ENCODE measurements at places on chromosomes 7 and 10. TPM values are rescaled to one million over a fixed set of nuclear protein-coding genes. Genes with fewer than 3 reads are reported as not detected.

Gene TCTN3
- total RNA-seq = 25.3 TPM

Gene FAM131B
- 2.3 TPM for total RNA-seq

Gene PTCD1
- 23.7 TPM for total RNA-seq

Gene AGBL3
- 0.54 TPM for total RNA-seq

Gene OPN1SW
- not detected for total RNA-seq

Gene AMPH
- 5.3 TPM for total RNA-seq

Gene LSM8
- 19.4 TPM for total RNA-seq

Gene NXPH1
- total RNA-seq = not detected

Gene ADGRA1
- total RNA-seq = not detected

Gene PMPCB
- 37.8 TPM for total RNA-seq

Gene ZNF365
- 6.4 TPM for total RNA-seq

DNA sequence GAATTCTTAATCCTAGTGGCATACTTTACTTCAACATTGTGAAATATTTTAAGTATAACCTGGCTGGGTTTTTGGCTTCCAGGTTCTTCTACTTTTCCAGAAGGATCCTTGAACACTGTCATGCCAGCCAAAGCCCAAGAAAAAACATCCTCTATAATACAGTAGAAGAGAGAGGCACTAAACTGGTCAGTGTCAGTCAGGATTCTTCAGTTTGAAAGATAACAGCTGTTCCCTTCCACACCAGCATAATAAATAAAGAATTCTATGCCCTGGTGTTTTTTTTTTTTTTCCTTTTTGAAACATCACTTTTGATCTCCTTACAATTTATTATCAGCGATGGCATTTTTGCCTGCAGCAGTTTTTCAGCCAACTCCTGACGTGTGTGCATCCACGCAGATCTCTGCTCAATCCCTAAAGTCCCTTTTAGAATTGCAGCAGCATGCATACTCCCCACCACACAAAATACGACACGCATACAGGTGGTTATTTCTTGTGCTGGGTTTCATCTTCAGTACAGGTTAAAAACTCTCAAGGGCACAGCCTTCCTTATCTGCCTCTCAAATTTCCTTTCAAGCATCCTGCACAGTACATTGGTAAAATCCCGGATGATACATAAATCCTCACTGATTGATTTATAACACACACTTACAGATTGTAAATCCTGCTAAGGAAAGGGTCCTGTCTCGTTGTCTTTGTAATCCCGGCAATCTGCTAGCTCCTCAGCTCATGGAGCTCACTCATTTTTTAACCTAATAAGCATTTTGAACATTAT, 100.2 kb downstream of the TPK1 start:
- H3K4me3 ChIP-seq = no peak overlapping the region
- peaks cover 50% of the 10 kb centered on the region for H3K4me1 ChIP-seq
- DNase-seq = no peak

GRCh38 chr7:131627735-131628190, 71.3 kb upstream of the PODXL start:
- H3K27me3 ChIP-seq = no peaks in the 10 kb centered on the region
- H3K27ac ChIP-seq = no peak overlapping the region
- H3K4me1 ChIP-seq = no peaks in the 10 kb centered on the region
- no peak overlapping the region for H3K4me3 ChIP-seq

- H3K27me3 ChIP-seq = no peaks in the 10 kb centered on the region
- peaks cover 14% of the 10 kb centered on the region for H3K4me1 ChIP-seq
- no peak overlapping the region for H3K4me3 ChIP-seq
- H3K27ac ChIP-seq = no peak overlapping the region
- no peak for DNase-seq
These were observed 337.6 kb downstream of the FRMD4A start for GRCh38 chr10:13993169-13993568.

- H3K27me3 ChIP-seq = no peaks in the 10 kb centered on the region
- peaks cover 30% of the 10 kb centered on the region for H3K4me1 ChIP-seq
- no peaks in the 10 kb centered on the region for H3K36me3 ChIP-seq
- no peak for DNase-seq
- H3K27ac ChIP-seq = no peak overlapping the region
These were observed 12.8 kb downstream of the RAB11FIP2 start for GRCh38 chr10:118033905-118034304.

DNA sequence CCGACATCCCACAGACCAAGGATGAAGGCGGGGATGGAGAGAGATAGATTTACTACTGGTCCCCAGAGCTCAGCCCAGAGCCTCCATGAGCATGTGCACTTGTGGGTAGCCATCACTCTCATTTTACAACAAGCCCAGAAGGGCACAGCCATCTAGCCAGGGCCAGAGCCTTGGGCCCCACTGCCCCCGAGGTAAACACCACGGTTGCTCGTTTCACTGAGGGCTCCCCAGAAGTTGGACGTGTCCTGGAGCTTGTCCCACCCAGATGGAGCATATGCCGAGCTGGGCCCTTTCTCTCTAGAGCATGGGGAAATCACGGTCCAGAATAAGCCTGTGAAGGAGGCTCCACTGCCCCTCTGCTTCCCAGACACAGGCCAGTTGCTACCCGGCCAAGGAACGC, 9.0 kb upstream of the TMEM120A start:
- no peak for DNase-seq
- no peak overlapping the region for H3K4me3 ChIP-seq
- no peaks in the 10 kb centered on the region for H3K4me1 ChIP-seq
- peaks cover 11% of the 10 kb centered on the region for H3K36me3 ChIP-seq
- H3K27ac ChIP-seq = no peak overlapping the region

- H3K27me3 ChIP-seq = no peaks in the 10 kb centered on the region
- H3K36me3 ChIP-seq = peaks cover 55% of the 10 kb centered on the region
- no peak for DNase-seq
- no peak overlapping the region for H3K4me3 ChIP-seq
These were observed 13.6 kb downstream of the OPTN start for GRCh38 chr10:13113544-13113943.

- peaks cover 31% of the 10 kb centered on the region for H3K4me1 ChIP-seq
- H3K4me3 ChIP-seq = no peak overlapping the region
- no peaks in the 10 kb centered on the region for H3K36me3 ChIP-seq
These were observed 70.3 kb upstream of the KMT2E start for GRCh38 chr7:104943502-104944343.

DNA sequence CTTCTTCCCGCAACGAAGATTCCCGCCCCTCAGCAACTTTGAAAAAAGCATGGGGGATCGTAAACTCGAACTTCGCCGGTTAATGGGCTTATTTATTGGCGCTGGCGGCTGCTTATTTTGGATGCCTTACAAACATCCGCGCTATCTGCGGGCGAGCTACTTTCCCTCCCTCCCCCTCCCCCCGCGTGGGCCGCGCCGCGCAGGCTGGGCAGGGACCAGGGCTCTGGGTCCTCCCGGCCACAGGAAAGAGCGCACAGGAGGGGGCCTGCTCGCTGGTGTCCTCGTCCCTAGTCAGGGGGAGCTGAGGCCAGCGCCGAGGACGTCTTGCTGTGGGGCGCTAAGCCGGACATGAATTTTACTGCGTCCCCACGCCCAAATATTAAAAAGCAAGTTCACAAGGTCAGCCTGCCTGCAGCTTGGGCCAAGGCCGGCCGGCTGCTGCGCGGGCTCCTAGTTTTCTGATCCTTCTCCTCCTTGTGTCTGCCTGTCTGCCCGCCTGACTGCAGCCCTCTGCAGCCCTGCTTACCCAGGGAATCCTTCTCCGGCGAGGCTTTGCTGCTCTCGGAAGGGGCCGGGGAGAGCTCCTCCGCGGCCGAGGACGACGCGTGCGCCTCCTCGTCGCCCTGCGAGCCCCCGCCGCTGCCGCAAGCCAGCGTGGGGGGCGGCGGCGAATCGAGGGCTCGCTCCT, 1.2 kb downstream of the HOXA10 start:
- peaks cover 15% of the 10 kb centered on the region for H3K4me1 ChIP-seq
- peaks cover 24% of the 10 kb centered on the region for H3K27me3 ChIP-seq
- H3K27ac ChIP-seq = no peak overlapping the region
- no peaks in the 10 kb centered on the region for H3K36me3 ChIP-seq
- no peak for DNase-seq

DNA sequence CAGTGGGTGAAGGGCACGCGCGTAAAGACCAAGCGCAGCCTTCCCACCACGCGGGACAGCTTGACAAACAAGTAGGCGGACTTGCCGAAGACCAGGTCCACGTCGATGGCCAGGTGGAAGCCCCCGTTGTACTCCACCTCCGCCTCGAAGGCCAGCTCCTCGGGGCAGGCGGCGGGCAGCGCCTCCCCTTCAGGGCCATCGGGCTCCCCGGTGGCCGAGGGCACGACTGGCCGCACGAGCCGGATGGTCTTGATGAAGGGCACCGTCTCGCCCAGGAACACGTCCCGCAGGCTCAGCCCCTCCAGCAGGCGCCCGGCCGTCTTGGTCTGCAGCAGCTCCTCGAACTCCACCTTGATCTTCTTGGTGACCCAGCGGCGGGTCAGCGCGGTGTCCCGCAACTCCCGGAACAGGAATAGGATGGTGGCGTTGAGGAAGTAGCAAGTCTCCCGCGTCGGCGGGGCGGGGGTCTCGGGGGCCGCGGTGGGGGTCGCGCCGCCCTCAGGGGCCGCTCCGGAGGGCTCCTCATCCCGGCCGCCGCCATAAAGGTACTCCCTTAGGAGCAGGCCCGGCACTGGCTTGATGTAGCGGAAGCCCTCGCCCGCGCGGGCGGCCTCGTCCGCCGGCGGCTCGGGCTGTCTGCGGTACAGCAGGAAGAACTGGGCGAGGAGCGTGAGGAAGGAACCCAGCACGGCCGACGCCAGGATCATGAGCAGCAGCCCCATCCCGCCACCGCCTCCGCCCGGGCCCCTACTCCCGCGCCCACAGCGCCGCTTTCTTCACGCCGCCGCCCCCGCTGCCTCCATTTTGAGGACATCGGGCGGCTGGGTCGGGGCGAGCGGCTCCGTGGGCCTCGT, 507 bp downstream of the PDZD8 start:
- no peak for DNase-seq
- no peaks in the 10 kb centered on the region for H3K36me3 ChIP-seq
- peaks cover 19% of the 10 kb centered on the region for H3K4me1 ChIP-seq
- H3K27me3 ChIP-seq = no peaks in the 10 kb centered on the region
- peak overlapping the region; percentile 97 for H3K4me3 ChIP-seq

- H3K27ac ChIP-seq = peak overlapping the region; percentile 48
- DNase-seq = no peak
- H3K4me1 ChIP-seq = peaks cover 38% of the 10 kb centered on the region
- peak overlapping the region; percentile 69 for H3K4me3 ChIP-seq
- H3K27me3 ChIP-seq = no peaks in the 10 kb centered on the region
These were observed 994 bp downstream of the SLC25A28 start for GRCh38 chr10:99619090-99619800.

GRCh38 chr7:36408589-36408988, 18.9 kb downstream of the ANLN start:
- no peak for DNase-seq
- no peaks in the 10 kb centered on the region for H3K4me1 ChIP-seq
- no peaks in the 10 kb centered on the region for H3K36me3 ChIP-seq
- H3K27me3 ChIP-seq = no peaks in the 10 kb centered on the region
- no peak overlapping the region for H3K27ac ChIP-seq
- H3K4me3 ChIP-seq = no peak overlapping the region

- DNase-seq = no peak
- H3K4me1 ChIP-seq = no peaks in the 10 kb centered on the region
- H3K27ac ChIP-seq = no peak overlapping the region
- no peaks in the 10 kb centered on the region for H3K27me3 ChIP-seq
These were observed 454.0 kb upstream of the SORCS1 start for GRCh38 chr10:107618504-107618994.

- no peak overlapping the region for H3K4me3 ChIP-seq
- H3K27me3 ChIP-seq = no peaks in the 10 kb centered on the region
- H3K36me3 ChIP-seq = no peaks in the 10 kb centered on the region
- no peak overlapping the region for H3K27ac ChIP-seq
These were observed 49.5 kb upstream of the CAPZA2 start for GRCh38 chr7:116812860-116813259.

- no peak overlapping the region for H3K4me3 ChIP-seq
- H3K27ac ChIP-seq = no peak overlapping the region
- H3K27me3 ChIP-seq = no peaks in the 10 kb centered on the region
- no peak for DNase-seq
These were observed 6.6 kb downstream of the ANK3 start for GRCh38 chr10:60382946-60383681.

- H3K27me3 ChIP-seq = no peaks in the 10 kb centered on the region
- H3K4me1 ChIP-seq = no peaks in the 10 kb centered on the region
- no peaks in the 10 kb centered on the region for H3K36me3 ChIP-seq
- no peak for DNase-seq
- H3K27ac ChIP-seq = no peak overlapping the region
These were observed 329.8 kb upstream of the MBL2 start for GRCh38 chr10:53102424-53102823.

DNA sequence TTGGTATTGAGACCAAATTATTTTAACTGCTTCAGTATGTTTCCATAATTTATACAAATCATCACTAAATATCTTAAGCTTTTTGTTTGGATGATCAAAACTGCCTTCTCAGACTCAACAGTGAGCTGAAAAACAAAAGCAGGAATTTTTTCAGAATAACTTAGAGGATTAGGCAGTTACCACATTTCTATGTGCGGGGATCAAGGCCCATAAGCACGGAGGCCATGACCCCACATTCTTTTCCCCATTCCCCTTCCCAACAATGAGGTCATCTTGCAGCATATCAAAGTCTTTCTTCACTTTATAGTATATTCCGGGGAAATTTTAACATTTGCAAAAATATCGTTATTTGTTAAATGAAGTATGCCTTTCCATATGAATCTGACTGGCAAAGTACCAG, 125.8 kb downstream of the ELMO1 start:
- no peaks in the 10 kb centered on the region for H3K36me3 ChIP-seq
- no peaks in the 10 kb centered on the region for H3K4me1 ChIP-seq

DNA sequence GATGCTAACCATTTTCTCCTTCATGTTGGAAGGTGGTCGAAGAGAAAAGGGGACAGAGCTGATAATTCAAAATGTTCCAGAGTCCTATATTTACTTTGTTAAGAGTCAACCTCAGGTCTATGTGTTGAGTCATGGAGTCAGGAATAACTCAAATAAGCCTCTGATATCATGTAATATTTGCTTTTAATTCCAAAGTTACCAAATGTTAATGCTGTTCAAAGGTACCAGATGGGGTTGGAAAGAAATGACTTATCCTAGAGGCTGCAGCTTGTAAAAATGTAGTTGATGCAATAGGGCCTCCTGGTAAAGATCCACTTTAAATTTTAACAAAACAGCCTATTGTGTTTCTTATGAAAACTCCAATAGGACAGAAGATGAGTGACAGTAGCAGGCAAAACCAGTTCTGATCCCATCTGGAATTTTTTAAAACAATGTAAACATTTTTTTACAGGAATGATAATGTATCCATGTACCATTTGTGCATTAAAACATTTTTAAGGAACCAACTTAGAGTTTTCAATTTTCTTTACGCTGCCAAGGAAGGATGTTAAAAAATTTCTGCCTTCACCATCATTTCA, 218.2 kb downstream of the ANK3 start:
- H3K4me1 ChIP-seq = no peaks in the 10 kb centered on the region
- H3K27me3 ChIP-seq = no peaks in the 10 kb centered on the region
- H3K27ac ChIP-seq = no peak overlapping the region
- DNase-seq = no peak
- H3K36me3 ChIP-seq = no peaks in the 10 kb centered on the region
- H3K4me3 ChIP-seq = no peak overlapping the region

GRCh38 chr7:332646-333392, 42.8 kb downstream of the FOXL3 start:
- H3K36me3 ChIP-seq = no peaks in the 10 kb centered on the region
- peak overlapping the region; percentile 68 for H3K4me3 ChIP-seq
